Stimulated activated CD8-positive, alpha-beta memory T cell treated with anti-CD3 and anti-CD28 coated beads, Interleukin-7, amount 100 ng/mL, for 1 hour (primary cell): ENCODE measurements at places on chromosomes 6 and 20.

DNA sequence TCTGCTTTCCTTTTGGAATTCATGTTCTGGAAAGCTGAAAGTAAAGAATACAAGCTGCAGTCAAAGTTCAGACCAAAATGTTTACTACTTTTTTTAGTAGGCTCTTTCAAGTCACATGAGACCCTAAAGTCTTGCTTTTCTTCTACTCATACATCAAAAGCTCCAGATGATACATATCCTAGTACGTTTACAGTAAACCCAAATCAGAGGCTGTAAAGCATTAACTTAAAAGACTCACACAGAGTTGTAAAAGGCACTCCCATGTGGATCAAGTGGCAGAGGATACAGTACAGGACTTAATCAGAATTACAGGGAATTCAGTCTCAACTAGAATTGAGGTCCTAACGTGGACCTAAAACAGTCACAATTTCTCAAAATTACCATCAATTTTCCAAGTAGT is 40.7 kb downstream of the STK38 start:
- no peak for DNase-seq

DNA sequence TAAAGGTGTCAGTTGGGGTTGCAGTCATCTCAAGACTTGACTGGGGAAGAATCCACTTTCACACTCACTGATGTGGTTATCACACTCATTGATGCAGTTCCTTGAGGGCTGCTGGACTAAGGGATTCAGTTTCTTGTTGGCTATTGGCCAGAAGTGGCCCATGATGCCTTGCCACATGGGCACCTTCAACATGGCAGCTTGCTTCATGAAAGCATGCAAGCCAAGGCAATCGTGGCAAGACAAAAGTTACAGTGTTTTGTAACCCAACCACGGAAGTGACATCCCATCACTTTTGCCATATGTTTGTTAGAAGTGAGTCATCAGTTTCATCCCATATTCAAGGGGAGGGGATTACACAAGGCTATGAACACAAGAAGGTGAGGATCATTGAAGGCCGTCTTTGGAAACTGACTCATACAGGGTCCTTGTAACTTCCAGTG is 3.8 kb upstream of the RANBP9 start:
- no peak for DNase-seq

DNA sequence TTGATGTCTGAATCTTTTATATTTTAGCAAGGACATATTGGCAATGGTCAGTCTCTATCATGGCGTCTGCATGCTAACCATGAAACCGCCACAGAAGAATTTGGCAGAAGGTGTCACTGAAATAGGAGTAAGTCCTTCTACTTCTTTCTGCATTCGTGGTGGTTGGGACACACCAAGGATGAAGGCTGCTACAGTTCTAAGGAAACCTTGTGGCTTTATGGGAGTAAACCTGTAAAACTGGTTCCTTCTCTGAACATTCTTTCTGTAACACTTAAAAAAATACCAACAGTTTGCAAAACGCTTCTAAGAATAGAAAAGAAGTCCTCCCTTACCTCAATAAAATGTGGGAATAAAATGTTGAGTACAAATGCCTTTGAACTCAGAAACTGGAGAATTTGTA is 195.3 kb downstream of the SLC24A3 start:
- no peak for DNase-seq

DNA sequence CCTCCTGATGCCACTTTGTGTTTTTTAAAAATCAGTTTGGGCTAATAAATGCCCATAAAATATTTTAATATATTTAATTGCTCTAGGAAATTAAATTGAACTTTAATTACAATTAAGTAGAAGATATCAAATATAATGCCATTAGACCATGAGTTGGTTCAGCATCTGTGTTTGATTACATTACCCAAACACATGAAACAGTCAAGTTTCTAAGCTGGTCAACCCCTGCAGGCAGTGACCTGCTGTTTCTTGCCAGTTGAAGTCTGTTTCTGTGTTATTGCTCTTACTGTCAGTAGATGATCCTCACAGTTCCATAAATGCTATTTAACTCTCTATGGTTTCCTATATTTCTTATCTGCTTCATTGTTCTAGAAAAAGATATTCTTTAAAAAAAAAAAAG is 9.7 kb upstream of the TENT5A start:
- DNase-seq: no peak

DNA sequence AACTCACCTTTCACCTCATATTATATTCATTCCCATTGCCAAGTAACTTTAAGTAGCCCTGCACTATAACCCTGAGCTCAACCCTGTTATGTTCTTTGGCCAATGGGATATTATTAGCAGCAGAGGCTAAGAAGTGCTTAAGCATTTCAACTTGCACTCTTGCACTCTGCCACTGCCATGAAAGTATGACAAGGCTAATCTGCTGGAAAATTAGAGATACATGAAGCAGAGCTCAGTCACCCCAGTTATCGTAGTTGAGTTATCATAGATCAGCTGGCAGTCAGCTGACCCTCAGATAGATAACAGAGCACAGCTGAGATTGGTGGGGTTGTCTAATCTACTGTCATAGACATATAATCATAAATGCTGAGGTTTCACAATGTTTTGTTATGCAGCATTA is 209.4 kb upstream of the RUNX2 start:
- DNase-seq: no peak

- no peak for DNase-seq
Measured at GRCh38 chr6:7390226-7390878, 744 bp downstream of the RIOK1 start.

- no peak for DNase-seq
Measured at GRCh38 chr6:16292432-16292831, 54.0 kb downstream of the GMPR start.

- no peak for DNase-seq
Measured at GRCh38 chr6:26053992-26054780, 33.0 kb upstream of the HFE start.

- no peak for DNase-seq
Measured at GRCh38 chr6:16651871-16652270, 109.4 kb downstream of the ATXN1 start.

DNA sequence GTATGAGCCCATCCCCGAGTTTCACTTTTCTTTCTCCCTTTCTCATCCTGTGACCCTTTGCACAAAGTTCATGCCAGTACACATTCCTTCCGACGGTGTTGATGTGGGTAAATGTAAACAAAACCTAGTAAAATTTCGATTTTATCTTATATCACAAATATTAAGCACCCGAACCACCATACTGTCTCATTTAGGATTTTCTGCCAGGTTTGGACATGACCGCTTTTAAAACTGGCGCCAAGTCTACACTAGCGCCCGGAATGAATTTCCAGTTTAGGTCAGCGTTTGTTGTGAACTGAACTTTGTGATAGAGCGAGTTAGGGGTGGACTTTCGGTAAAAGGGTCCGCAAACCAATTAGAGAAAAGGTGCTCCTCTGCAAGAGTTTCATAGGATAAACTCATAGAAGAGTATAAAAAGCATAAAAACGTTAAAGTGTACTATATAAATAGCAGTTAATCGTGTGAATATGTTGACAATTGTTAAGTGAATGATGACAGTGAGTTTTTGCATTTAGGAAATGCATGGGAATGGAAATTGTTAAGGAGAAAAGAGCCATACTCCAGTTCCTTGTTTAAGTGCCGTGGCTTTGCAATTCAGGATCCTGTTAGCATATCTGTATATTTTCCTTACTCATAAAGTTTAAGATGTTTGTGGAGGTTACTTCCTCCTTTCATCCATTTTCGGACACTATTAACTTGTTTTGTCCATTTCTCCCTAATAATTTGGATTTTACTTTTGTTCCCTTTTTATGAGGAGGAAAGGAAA is 937 bp downstream of the AKAP7 start:
- DNase-seq: no peak

DNA sequence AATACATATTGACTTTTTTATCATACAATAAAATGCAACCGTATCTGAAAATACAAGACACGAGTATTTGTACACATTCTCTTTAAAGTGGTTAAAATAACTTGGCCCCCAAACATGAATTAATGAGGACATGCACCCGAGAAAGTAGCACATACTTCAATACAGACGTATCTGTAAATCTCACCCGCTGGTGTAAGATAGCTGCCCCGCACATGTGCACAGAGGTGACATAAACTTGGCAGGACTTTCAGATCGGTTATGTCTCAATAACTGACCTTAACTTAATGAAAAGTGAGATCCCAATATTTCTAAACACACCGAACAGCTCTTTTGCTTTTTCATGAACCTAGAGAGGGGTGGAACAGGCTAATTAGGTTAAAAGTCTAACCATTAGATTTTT is 91.5 kb upstream of the RPS6KA2 start:
- no peak for DNase-seq

DNA sequence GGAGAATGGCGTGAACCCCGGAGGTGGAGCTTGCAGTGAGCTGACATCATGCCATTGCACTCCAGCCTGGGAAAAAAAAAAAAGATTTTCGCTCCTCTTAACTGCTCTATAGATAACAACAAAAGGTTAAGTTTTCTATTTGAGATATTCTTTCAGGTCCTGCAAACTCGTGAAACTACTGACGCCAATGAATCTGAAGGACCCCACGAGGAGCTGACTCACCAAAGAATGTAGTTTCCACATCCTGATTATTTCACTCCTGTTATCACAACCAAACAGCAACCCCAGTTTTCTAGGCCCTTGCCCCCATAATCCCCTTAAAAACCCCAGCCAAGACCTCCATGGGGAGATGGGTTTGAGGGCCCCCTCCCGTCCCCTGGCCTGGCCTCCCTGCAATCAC is 58.7 kb downstream of the OTOR start:
- no peak for DNase-seq

GRCh38 chr20:36018208-36018988 is 50.0 kb downstream of the CNBD2 start:
- DNase-seq: no peak

- DNase-seq: no peak
Measured at GRCh38 chr20:60649541-60649940, 602.5 kb upstream of the CDH4 start.

GRCh38 chr6:52953911-52954839 is 40.9 kb downstream of the GSTA4 start:
- DNase-seq: no peak

DNA sequence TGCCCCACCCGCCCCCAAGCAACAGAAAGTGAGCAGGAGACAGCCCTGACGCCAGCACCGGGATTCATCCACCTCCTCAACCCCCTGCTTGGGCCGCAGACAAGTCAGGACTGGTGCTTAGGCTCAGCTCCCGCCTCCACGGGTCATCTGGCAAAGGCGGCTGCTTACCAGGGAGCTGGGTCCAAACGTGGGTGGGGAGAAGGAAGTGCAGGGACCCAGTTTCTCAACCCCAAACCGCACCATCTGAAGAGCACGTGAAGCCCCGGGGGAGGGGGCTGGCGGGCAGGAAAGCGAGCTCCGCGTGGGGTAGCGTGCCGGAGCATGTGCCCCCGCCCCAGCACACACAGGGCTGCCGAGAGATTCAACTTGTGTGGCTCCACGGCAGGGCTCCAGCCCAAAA is 87.2 kb downstream of the BMP7 start:
- no peak for DNase-seq

DNA sequence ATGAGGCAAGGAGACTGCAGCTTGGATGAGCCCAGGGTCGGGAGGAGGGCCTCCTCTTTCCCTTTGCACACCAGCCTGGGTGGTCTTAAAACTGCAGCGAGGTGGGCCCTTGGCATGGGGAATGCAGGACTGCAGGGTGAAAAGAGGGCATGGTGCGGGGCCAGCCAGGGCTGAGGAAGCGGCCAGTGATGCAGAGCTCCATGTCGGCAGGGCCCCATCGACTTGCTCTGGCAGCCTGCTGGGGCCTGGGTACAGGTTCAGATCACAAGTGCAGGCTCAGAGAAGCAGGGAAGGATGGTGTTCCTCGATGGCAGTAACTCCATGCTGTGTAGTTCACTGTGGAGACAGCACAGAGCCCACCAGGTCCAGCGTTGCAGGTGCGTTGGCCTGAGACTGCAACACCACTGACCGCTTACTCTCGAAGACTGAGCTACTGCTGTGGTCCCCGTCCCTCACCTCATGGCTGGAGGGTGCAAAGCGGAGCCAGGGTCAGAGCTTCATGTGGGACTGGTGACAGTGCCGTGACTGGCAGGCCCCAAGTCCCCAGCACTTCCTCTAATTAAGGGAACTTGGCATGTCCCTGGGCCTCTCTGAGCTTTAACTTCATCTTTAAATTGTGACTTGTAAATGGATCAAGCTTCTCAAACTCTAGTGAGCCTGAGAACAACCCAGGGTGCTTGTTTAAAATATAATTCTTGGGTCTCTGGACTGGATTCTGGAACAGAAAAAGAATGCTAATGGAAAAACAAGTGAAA is 223.2 kb downstream of the SYNDIG1 start:
- no peak for DNase-seq

- DNase-seq: no peak
Measured at GRCh38 chr20:61628901-61629601, 377.0 kb downstream of the CDH4 start.

DNA sequence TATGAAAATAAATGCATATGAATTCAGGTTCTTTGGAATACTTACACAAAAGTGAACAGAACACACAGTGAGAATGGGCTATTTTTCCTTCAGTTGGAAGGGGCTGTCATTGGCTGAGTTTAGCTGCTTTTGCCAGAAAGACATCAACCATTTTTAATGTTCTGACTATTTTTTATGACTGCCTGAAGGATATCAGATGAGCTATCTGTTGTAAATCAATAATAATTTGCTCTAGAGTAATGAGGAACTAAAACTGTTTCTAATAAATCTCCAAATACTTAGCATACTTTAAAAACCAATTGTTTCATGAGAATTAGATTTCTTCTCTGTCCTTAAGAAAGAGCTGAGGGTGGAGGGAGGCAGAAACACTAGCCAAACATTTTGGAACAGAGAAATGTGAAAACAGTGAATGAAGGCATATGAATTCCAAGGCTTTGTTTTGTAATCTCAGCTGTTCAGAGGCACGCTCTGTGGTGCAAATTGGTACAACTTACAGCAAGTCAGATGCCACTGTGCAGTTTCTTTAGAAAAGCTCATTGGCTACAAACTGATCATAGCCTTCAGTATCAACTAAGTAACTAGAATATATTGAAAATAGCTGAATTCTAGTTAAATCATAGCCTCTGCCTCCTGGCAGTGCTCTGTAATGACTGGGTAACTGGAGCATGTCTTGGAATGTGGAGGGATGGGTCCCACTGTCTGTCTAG is 228.9 kb upstream of the JAG1 start:
- no peak for DNase-seq

DNA sequence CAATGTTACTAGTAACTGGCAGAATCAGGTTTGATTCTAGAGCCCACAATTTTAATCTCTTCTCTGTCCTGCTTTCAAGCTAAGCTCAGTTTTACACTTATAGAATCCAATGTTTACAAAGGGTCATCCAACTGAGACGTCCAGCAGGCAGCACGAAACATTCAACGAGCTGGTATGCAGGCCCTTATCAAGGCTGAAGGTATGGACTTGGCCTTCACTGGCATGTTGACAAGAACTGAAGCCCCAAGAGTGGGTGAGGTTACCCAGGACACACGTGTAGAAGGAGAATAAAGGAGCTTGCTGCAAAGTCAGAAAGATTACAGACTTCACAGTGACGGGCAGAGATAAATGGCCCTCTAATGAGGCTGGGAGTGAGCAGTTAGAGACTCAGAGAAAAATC is 187.4 kb downstream of the KIF16B start:
- DNase-seq: no peak

- no peak for DNase-seq
Measured at GRCh38 chr6:43923376-43924221, 153.6 kb downstream of the VEGFA start.
